ENCODE measurements at places on chromosomes 12 and 14.

- DNase-seq, result no peak
Measured at GRCh38 chr14:64649383-64649998, 54.7 kb upstream of the PLEKHG3 start.

- no peak for DNase-seq
Measured at GRCh38 chr12:127334365-127334764, 932.6 kb upstream of the TMEM132C start.

DNA sequence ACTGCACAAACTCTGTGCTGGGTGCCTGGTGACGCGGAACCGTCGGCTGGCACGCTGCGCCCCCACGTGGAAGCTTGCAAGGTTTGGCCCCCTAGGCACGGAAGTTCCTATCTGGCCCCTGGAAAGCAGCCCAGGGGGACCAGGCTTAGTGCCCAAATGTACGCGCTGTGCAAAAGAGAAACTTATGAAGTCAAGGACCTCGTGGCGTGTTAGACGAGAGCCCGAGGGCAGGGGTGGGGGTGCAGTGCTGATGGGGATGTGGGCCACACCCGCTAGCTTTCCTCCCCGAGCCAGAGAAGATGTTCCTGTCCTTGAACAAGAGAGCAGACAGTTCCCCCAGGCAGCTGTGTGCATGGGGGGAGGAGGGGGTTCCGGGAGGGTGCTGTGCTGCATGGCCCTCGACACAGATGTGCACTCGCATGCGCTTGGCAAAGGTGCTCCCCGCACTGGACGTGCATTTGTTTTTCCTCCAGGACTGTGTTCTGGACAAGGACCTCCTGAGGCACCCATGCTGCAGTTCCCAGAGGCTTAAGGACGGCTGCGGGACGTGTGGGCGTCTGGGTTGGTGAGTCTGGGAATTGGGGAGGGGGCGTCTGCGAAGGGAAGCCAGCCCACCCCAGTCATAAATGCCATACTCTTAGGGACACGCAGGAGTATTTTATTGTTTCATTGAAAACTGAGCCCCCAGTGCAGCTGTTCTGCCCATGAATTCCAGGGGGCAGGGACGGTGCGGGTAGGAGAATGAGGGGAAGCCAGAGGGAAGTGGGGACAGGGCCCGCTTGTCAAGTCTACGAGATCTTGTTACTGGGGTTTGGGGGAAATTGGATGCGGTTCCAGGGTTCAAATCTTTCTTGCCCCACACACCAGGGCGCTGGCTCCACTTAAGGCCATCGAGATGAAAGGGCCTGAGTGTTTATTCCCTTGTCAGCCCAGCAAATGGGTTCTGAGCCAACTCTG is 80.0 kb downstream of the NTF3 start:
- DNase-seq, result no peak

DNA sequence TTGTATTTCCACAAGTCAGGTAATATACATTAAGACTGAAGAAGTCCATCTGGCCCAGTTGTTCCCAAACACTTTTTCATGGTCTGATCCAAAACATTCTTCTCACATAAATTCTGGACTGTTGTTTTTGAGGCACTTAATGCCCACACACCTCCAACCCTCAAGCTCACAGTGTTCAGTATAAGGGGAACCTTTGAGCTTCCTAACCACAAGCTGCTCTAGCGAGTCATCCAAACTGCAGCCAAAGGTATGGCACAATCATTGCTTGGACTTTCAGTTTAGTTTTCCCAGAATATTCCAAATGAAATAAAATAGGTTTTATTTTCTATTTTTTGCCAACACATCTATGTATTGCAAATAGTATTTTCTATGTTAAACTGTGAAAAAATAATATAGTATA is 103.0 kb downstream of the PUS7L start:
- no peak for DNase-seq

GRCh38 chr12:30996255-30996654 is 69.7 kb downstream of the TSPAN11 start:
- no peak for DNase-seq

GRCh38 chr12:20576528-20576927 is 118.6 kb upstream of the SLCO1C1 start:
- no peak for DNase-seq

GRCh38 chr12:90013409-90013808 is 304.8 kb upstream of the ATP2B1 start:
- DNase-seq, result no peak

GRCh38 chr12:5616854-5617253 is 184.9 kb downstream of the NTF3 start:
- no peak for DNase-seq

DNA sequence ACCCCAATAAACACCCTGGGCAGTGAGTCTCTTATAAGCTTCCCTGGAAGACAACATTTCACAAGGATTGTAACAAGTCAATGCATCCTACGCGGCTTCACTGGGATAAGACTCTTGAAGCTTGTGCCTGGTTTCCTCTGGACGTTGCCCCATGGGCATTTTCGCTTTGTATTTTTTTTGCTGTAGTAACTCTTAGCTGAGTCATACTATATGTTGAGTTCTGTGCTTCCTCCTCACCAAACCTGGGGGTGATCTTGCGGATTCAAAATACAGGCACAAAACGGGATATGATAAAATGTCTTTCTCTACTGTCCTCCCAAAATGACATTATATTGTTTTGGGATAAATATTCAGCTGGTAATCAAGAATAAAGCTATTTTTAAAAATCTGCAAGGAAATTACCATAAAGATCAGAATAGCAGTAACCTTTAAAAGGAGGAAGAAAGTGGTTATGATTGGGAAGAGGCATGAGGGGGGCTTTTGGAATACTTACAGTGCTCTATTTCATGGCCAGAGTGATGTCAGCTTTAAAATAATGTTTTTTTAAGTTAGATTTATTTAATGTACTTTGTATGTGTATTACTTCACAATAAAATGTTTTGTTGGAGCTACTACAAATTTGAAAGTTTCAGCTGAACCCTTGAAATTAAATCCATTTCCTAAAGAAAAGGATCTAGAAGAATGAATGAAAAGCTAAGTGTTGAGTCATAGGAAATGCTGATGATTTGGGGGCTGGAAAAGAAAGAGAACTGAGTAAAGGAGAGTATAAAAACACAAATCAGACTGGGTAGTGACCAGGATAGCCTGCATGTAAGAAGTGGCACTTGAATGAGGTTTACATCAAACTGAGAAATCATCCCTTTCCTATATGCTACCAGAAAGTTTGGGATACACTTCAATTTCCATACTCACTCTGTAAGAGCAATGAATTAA is 14.7 kb downstream of the BTBD7 start:
- no peak for DNase-seq
